ENCODE measurements at places on chromosomes 16 and 17.

- DNase-seq: no peak
Observed at GRCh38 chr16:19044769-19045168, 22.6 kb upstream of the COQ7 start.

DNA sequence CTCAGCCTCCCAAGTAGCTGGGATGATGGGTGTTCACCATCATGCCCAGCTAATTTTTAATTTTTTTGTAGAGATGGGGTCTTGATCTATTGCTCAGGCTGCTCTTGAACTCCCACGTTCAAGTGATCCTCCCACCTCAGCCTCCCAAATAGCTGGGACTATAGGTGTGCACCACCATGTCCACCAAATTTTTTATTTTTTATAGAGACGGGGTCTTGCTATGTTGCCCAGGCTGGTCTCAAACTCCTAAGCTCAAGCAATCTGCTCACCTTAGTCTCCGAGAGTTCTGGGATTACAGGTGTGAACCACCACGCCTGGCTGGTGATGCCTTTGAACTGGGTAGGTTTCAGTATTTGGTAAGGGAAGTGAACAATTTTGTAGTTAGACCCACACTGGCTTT, 30.1 kb downstream of the FA2H start:
- no peak for DNase-seq

DNA sequence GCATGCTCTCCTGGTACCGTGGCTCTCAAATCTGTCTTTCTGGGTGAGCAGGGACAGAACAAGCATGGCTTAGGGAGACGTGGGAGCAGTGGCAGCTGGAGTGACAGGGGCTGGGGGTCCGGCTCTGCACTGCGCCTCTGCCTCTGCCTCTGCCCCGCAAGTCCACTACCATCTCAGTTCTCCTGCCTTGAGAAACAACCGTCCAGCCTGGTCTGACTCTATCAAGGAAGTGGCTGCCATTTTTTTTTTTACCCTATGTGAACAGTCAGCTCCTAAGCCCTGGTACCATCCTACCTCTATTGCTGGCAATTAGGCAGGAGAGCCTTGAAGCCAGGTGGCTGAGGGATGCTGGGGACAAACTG, 16.1 kb downstream of the HIC1 start:
- DNase-seq: no peak

DNA sequence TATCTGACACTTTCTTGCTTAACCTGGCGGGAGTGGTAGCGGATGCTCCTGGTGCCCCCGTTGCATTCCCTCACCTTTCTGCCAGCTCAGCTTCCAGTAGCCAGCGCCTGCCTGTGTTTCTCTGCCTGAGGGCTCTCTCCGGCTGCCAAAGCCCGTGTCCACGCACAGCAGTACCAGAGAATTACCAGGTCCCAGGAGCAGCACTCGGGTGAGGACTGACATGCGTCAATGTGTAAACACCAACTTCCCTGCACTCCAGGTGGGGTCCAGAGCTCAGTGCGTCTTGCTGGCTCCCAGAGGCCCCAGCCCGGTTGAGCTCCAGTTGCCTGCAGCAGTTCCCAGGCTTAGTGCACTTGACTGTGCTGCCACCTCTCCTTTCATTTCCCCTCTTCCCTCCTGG, 54.8 kb downstream of the CDH13 start:
- DNase-seq: no peak

DNA sequence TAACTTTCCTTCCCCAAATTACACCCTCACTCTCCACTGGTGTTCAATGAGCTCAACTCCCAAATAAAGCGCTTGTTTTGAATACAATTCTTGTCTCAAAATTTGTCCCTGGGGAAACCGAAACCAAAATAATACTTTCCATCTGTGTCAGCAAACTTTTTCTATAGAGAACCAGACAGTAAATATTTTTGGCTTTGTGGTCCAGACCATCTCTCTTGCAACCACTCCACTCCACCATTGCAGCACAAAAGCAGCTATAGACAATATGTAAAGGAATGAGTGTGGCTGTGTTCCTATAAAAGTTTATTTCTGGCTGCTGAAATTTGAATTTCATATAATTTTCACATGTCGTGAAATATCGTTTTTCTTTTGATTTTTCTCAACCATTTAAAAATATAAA, 84.6 kb upstream of the ERCC4 start:
- no peak for DNase-seq

GRCh38 chr16:11950388-11950787, 8.5 kb upstream of the NPIPB2 start:
- DNase-seq: no peak

GRCh38 chr16:67879462-67879861, 5.2 kb upstream of the NRN1L start:
- no peak for DNase-seq

DNA sequence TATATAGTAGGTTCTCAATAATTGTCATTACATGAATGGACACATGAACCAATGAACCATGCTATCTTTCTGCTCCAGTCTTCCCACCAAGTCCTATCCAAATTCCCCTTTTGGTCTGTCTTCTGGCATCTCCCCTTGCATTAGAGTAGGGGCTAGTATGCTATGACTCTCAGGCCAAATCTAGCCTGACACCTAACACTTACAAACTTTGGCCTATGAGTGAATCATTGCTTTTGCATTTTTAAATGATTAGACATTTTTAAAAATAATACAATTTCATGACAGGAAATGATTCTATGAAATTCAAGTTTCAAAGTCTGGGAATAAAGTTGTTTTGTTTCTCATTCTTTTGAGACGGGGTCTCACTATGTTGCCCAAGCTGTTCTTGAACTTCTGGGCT, 102.5 kb upstream of the MAF start:
- no peak for DNase-seq

DNA sequence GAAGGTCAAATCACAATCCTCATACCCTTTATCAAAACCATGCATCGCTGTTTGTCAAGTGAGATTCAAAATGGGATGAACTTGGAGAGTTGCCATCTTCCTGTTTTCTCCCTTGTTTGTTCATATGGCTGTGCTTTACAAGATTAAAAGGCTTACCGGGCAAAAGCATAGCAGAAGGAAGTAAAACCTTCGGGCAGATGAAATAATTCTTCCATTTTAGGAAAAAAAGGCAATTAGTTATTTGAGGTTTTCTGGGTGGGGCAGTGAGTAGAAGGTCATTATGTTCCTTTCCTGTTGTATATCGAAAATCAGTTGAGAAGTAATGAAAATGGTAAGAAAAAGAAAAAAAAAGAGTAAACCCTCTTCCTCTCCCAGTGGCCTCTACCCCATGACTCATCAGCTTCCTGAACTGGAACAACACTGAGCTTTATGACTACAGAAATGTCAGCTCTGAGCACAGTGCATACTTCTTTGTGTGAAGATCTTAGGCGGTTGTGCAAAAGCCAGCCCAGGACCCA, 369.2 kb downstream of the CDH13 start:
- no peak for DNase-seq

DNA sequence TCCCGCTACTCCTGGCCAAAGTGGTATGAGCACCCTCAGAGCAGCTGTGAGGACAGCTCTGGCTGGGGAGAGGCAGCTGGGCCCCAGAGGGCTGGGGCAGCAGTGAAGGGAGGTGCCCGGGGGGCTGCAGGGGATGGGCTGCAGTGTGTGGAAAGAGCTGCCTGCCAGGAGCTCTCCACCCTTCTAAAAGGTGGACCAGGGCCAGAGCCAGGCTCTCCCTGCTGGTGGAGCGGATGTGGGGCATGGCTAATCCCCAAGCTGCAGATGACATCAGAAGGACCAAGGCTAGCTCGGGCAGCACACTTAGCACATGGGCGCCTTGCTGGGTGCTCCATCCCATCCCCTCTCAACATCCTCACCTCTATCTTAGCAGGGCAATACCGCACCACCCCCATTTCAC, 103.1 kb downstream of the SDK2 start:
- no peak for DNase-seq

DNA sequence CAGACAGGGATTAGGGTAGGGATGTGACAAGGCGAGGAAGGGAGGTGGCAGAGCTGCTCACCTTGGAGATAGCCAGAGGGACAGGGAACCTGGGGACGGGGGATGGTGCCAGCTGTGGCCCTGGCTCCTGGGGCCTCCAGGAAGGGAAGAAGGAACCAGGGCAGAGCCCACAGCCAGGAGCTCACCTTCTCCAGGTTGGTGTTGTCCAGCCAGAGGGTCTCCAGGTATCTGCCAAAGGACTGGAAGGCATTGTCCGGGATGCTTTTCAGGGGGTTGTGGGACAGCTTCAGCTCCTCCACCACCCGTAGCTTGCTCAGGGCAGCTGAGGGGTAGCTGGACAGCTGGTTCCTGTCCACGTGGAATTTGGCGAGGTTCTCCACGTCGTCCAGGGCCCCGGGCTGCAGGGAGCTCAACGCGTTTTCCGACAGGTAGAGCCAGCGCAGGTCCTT, 801 bp downstream of the CHAD start:
- no peak for DNase-seq

DNA sequence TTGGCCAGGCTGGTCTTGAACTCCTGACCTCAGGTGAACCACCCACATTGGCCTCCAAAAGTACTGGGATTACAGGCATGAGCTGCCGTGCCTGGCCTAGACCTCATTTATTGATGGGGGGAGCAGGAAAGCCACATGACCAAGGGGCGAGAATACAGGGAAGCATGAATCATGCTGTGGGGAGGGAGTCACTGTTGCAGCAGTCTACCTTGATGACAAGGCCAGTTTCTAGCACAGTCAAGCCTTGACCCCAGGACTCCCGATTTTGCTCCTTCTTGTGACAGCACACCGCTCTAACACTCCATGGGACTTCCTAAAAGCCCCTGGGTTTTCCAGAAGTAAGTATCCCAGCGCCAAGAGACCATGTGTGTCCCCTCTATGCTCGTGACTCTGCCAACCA, 42.9 kb upstream of the IRF8 start:
- DNase-seq: no peak

DNA sequence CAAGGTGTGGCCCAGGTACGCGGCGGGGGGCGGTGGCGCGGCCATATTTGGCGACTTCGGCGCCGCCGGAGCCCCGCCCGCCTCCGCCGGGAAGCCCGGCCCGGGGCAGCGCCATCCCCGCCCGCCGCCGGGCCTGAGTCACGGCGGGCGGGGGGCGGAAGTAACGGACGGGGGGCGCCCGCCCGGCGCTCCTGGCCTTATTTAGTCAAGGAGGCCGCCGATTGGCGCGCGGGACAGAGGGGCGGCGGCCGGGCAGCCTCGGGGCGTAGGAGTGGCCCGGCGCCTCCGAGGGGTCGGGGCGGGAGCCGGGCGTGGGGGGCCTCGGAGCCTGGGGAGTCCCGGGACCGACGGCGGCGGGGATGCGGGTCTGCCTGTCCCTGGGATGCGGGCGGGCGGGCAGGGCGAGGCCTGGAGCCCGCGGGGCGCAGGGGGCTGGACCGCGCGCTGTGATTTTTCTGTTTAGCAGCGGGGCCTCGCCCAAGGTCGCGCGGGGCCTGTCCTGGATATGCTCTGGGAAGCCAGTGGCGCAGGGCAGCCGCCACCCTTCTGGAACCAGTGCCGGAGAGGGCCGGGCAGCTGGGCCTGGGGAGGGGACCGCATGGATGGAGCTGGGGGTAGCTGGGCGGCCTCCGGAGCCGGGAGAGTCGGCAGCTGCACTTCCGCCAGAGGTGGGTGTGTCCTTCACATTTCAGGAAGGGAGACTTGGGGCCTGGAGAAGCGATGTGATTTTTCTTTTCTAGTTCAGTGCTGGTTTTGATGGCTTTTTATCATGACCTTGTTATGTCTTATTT, 2.3 kb upstream of the ACTG1 start:
- DNase-seq: peak; percentile 82

DNA sequence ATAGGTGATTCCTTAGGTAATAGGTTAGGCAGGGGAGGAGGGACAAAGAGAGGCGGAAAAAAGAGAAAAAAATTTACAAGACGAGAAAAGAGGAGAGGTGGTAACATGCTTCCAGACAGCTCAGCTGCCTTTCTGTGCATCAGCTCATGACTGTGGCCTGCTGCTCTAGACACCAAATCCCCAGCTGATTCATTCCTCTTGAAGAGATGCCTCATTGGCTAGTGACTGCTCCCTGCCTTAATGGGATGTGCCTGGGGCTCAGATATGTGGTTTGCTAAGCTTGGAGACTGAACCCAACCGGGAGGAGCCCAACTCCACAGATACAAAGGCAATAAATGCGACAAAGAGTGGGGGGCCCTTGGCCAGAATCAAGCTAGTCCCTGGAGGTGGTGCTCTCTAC, 105.9 kb upstream of the FAM20A start:
- DNase-seq: no peak

GRCh38 chr17:66338937-66339336, 36.5 kb downstream of the PRKCA start:
- DNase-seq: no peak

DNA sequence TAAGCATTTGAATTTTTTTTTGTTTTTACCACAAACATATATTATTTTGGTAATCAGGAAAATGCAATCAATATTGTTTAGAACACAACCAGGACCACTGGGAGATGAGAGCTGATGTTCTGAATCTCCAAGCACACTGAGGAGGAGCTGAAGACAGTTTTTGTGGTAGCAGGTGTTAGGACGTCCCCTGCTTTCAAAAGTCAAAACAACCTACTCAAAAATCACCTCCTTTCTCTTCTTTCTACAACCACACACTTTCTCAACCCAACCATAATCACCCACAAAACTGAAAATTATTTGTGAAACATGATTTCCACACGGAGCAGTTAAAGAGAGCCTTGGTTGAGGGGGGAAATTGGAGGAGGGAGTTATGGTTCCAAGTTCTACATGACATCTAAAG, 26.7 kb upstream of the CFAP20 start:
- no peak for DNase-seq

DNA sequence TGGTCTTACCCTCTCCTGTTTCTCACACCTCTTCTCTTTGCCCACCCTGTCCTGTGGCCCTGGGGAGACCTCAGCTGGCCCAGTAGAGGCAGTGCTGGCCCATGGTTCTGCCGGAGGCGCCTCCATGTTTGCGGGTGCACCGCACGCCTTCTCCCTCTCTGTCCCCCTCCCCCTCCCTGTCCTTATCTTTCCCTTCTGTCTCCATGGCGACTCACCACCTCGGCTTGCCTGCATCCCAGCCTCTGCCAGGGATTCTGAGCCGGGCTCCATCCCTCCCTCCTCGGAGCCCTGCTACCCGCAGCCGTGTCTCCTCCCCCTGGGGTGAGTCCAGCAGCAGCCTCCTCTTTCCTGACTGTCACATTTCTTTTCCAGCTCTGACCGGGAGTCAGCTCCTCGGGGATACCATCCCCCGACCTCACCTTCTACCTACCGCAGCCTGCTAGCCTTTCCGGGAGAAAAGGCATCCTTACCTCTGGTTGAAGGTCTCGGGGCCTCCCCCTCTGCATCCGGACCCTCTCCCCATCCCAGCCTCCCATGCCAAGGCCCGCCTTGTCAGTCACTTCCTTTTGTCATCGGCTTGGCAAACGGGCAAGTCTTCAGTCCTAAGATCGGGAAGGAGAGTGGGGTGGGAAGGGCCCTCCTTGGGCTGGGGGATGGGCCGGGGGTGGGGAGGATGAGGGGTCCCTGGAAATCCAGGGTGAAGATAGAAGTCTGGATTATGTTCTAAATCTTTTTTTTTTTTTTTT, at the start of gene RNF112:
Gene RNF112, plus strand, starts transcription at position 358 of the 746 bp plus-strand sequence. Its CDS starts 177 bp downstream, at position 535.
- DNase-seq: no peak

GRCh38 chr16:57031156-57031555, 41.8 kb downstream of the NLRC5 start:
- DNase-seq: no peak

DNA sequence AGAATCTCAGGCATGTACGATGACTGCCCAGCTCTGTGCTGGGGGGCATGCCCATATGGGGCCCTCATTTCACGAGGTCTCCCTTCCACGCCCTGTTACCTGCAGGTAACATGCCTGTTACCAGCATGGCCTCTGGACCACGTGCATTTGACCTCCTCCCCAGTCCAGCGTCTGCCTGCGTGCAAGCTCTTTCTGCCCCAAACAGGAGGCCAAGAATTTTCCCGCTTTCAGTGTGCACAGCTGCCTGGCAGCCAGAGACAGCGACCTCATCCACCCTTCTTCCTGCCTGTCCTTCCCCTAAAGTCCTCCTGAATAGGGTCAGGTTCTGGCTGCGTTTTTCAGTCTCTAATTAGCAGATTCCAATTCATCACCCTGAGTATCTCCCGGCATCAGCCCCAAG, 306.5 kb upstream of the ZFHX3 start:
- DNase-seq: no peak

All from COR-L47 (cell line).